Large intestine (tissue), 12 donors: ENCODE measurements at places on chromosomes 7 and 10.

DNA sequence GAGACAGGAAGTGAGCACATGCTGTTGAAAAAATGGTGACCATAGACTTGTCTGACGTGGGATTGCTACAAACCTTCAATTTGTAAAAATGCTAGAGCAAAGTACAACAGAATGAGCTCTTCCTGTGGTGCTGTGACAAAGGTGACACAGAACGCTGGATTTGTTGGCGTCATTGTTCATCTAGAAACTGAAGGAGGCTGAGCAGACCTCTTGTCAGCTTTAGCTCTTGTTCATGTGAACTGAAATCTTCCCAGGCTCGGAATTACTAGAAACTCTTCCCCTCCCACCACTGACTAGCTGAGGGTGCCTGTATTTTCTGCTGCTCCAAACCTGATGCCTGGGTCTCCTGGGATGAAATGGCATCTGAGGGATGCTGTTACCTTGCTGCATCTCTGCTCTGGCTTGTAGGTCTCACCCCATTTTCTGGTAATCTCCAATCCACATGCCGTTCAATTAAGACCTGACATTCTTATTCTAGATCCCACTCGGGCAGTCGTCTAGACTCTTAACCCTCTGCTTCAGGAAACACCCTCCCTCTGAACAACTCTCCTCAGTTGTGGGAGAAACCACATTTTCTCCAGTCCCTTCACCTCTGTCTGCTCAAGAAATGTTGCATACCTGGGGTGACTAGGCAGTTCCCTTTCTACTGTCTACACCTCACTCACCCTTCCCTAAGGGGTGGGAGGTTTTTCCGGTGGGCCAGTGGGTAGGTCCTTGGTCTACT lies 349.3 kb downstream of the CXCL12 start:
- DNase-seq = no peak

DNA sequence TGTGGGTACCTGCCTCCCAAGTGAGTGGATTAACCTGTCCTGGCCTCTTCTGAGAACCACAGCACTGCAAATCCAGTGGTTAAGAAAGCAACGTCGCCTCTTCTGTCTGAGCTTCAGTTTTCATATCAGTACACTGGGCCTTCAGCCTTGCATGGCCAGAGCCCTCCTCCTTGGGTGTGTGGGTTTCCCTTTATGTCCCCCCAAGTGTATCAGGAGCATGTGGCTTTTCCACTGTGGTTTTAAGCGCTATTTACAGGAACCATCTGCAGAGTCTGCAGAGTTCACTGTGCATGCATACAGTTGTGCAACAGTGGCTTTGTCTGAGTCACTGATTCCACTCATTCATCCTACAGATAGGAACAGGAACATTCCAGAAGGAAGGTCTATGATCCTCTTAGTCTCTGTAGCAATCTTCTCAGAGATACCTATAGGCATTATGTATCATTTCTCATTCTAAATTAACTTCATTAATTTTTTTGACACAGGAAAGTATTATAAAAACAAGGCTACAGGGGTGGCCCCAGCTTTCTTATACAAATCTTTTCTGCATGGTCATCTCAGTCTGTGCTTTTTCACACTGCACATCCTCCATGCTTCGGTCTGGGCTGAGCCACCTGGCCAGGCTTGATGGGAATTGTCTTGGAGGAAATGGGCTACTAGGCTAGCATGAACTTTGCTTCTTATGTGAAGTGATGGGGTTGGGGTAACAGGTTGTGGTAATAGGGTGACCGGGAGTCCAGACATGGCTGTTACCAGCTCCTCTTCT lies 17.1 kb downstream of the MBL2 start:
- peak; percentile 58 for DNase-seq

- DNase-seq = no peak
These were observed 1.7 kb downstream of the CACNA2D1 start for GRCh38 chr7:82441669-82442478.

- DNase-seq = no peak
These were observed 51.3 kb upstream of the PLEKHA1 start for GRCh38 chr10:122323189-122323588.

- DNase-seq = no peak
These were observed 76.4 kb downstream of the MAP3K8 start for GRCh38 chr10:30510184-30510931.

- DNase-seq = no peak
These were observed 8.4 kb downstream of the C10orf105 start for GRCh38 chr10:71711052-71711623.

GRCh38 chr10:110502072-110502845 lies 4.6 kb downstream of the DUSP5 start:
- DNase-seq = no peak

- DNase-seq = no peak
These were observed 46.6 kb downstream of the MINPP1 start for GRCh38 chr10:87551326-87551725.

DNA sequence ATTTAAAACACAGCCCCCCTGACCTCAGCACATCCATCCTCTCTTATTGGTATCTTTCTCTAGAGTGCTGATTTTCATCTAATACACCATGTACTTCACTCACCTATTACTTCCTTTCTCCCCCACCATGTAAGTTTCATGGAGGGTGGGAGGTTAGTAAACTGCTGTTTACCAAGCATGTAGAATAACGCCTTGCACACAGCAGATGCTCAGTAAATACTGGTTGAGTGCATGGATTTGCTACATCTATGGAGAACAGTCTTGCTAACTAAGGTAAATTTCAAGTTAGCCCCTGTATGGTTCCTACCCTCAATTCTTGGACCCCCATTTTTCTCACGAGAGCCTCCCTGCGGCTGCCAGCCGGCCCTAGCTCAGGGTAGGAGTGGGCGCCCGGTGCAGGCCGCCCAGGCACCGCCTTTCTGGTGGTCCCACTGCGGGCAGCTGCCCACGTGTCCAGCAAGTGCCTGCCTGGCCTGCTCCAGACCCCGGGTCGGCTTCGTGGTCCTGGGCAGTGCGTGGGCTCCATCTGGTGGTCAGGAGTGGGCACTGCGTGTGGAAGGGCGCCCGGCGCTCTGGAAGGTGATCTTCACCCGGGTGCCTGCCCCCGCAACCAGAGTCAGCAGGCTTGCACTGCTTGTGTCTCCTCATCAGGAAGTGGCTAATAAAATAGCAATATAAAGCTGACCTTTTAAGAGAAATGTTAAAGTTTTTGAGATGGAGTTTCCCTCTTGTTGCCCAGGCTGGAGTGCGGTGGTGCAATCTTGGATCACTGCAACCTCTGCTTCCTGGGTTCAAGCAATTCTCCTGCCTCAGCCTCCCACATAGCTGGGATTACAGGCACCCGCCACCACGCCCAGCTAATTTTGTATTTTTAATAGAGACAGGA lies 63.4 kb upstream of the DNAJB6 start:
- DNase-seq = peak; percentile 72

GRCh38 chr7:29599026-29599425 lies 35.4 kb downstream of the PRR15 start:
- DNase-seq = peak; percentile 78

GRCh38 chr7:87934699-87935383 lies 790 bp downstream of the ADAM22 start:
- DNase-seq = peak; percentile 12

DNA sequence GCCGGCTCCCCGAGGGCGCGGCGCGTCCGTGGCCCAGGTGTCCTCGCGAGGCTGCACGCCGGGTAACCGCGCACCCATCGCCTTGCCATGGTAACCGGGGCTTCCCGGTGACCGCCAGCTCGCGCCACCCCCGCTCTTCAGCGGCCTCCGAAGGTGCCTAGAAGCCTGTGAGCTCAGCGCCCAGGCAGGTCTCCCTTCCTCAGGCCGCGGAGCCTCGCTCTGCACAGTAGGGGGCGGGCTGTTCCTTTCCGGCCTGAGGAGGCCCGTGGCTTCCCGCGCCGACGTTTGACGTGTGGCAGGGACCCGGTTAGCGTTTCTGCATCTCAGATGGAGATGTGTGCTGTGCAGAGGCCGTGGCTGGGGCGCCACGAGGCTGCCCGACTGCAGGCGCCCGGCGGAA lies 117.1 kb downstream of the DYNC2I1 start:
- no peak for DNase-seq

DNA sequence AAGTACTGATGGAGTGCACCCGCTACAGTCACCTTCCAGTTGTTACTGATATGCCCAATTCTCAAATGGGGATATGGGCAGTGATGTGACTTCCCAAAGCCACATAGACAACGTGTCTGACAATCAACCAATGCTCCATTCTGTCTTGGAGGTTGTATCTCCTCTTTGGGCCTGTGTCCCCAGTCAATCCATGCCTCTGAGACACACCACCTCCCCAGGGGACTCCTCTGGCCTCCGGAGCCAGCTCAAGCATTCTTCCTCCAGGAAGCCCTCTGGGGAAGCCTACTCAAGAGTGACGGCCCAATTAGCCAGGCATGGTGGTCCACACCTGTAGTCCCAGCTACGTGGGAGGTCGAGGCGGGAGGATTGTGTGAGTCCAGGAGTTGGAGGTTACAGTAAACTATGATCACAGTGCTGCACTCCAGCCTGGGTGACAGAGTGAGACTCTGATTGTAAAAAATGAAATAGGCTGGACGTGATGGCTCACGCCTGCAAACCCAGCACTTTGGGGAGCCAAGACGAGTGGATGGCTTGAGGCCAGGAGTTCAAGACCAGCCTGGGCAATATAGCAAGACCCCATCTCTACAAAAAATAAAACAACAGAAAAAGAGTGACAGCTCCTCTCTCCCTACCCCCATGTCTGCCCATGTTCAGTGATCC lies 99.5 kb upstream of the TNRC18 start:
- peak; percentile 22 for DNase-seq

GRCh38 chr7:29797112-29797944 lies 9.0 kb upstream of the WIPF3 start:
- DNase-seq = no peak

- no peak for DNase-seq
These were observed 312.4 kb upstream of the DGKB start for GRCh38 chr7:15214976-15215375.

GRCh38 chr10:5840314-5841307 lies 27.4 kb upstream of the GDI2 start:
- no peak for DNase-seq

DNA sequence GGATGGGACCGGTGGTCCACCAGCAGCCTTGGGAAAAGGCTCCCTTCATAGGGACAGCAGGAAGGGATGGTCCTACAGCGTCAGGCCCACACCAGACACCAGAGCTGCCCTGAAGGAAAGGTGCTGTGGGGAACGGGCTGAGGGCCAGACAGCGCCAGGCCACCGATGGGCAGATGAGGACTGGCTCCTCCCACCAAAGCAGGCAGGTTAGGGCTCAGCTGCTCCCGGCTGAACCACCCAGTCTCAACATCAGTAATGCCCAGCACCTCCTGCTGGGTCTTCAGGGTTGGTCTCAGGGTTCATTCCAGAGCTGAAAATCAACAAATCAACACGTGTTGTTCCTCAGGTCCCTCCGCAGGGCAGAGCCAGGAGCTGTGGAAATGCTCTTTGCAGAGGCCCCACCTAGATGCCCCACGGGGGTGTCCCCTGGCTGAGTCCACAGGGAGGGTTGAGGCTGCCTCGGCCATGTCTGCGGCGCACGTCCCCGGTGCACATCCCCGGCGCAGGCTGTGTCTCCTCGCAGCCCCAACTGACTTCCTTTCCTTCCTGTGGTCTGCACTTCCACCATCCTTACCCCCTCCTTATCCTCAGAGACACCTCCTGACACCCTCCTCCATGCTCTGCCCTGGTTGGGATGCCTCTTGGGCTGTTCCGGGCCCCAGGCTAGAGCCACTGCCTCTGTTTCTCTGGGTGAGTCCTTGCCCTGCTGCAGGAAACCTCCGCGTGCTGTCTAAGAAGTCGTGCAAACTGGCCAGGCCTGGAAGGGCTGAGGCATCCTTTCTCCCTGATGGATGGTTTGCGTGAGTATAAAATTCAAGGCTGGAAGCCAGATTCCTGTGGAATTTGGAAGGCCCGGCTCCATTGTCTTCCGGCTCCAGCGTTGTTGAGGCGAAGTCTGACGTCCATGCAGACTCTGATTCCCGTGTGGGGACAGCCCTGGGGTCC lies 32.8 kb upstream of the CFAP46 start:
- DNase-seq = no peak

GRCh38 chr7:1939434-1940401 lies 269.6 kb downstream of the ELFN1 start:
- DNase-seq = no peak

GRCh38 chr7:36261019-36261754 lies 108.1 kb downstream of the EEPD1 start:
- no peak for DNase-seq

DNA sequence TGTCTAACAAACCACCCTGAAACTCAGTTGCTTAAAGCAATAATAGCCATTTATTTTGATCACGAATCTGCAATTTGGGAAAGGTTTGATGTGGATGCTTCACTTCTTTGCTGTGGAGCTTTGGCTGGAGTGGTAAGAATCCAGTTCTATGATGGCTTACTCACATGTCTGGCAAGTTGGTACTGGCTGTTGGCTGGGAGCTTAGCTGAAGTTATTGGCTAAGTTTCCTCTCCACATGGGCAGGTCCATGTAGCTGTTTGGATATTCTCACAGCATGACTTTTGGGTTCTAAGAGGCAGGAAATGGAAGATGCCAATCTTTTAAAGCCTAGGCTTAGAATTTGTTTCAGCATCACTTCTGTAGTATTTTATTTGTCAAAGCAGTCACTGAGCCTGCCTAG lies 277.6 kb upstream of the NRP1 start:
- DNase-seq = no peak

GRCh38 chr10:36148207-36148606 lies 506.1 kb upstream of the FZD8 start:
- no peak for DNase-seq

DNA sequence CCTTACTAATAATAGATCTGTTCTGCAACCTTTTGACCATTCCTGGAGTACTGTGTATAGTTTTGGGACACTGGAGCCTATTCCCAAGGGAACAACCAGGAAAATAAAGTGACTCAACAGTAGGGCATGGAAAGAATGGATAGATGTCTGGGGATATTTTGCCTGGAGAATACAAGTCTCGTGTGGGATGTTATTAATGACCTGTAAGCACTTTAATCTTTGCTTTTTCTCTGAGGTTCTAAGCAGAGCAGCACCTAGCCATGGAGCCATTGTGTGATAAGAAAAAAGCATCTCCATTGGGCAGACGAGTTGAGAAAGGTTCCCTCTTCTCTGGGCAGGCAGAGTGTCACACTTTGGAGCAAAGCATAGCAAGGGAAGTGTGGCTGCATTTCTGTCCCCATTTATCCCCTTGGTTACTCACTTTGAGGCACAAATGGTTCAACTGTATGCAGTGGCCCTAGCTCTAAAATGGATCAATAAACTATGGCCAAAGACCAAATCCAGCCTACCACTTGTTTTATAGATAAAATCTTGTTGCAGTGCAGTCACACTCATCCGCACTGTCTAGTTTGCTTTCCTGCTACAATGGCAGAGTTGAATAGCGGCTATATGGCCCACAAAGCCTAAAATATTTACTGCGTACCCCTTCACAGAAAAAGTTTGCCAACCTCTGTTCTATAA lies 21.0 kb upstream of the CCDC71L start:
- DNase-seq = no peak

GRCh38 chr7:92988051-92988450 lies 129.7 kb downstream of the SAMD9 start:
- DNase-seq = no peak

DNA sequence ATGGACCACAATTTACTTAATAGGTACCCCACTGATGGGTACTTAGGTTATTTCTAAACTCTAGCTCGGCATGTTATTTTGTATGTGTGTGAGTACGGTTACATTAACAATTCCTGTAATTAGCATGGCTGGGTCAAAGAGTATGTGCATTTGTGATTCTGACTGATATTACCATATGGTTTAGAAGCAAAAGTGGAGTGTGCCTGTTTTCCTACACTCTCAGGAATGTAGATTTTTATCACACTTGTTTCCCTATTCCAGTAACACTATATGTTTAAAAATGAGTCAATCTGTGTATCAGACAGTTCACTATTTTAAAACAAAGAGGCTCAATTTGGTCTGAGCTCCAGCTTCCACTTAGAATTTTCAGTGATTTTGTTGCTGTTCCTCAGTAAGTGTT lies 44.6 kb upstream of the GSDME start:
- no peak for DNase-seq
